Lower leg skin (tissue), 4 donors: ENCODE measurements at places on chromosomes 11 and 22.
A peak's percentile ranks its signal among the peaks of the same experiment; 100 is the strongest.

- DNase-seq: no peak
Observed at GRCh38 chr22:27004434-27004833, 347.0 kb downstream of the MIAT start.

- no peak for DNase-seq
Observed at GRCh38 chr11:69791276-69792180, 16.4 kb upstream of the FGF4 start.

GRCh38 chr11:117950301-117950700 lies 21.1 kb upstream of the TMPRSS13 start:
- DNase-seq: peak; percentile 50

DNA sequence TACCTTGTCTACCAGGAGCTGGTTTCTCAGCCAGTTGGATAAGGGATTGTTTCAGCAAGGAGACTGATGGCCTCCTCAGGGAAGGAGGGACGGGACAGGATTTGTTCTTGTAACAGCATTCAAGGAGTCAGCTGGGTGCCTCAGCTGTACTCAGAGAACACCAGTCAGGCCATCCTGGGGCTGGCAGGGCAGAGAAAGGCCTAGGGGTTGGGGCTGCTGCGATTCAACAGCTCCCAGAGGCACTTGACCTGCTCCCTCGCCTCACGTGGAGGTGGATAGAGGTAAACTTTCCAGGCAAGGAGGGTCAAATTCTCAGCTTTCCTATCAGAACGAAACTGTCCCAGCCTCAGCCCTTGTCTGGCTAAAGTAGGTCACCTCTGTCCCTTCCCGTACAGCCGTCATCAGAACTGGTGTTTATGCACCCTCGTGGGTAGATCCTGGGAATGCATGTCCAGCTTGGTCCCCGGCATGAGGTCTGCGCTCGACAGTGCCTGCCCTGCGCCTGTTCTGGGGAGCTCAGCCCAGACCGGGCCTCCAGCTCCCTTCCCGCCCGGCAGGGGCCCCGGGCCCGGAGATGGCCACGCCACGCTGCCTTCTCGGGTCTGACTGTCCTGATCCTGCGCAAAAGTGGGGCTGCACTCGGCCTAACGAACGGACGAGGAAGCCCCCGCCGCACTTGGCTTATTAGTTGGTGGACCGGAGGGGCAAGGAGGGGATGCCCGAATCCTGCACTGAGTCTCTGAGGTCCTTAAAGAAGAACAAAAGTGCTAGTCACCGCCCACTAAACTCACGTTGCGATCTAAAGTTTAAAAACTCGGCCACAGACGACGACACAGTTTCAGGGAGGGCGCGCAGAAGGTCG lies 762 bp upstream of the CCDC134 start:
- DNase-seq: peak; percentile 88

- DNase-seq: no peak
Observed at GRCh38 chr11:10862446-10862845, 4.6 kb upstream of the ZBED5 start.
